ENCODE measurements at places on chromosomes 4 and X.
A peak's percentile ranks its signal among the peaks of the same experiment; 100 is the strongest.

GRCh38 chrX:257681-258289 lies 23.4 kb upstream of the PLCXD1 start:
- no peak for DNase-seq

DNA sequence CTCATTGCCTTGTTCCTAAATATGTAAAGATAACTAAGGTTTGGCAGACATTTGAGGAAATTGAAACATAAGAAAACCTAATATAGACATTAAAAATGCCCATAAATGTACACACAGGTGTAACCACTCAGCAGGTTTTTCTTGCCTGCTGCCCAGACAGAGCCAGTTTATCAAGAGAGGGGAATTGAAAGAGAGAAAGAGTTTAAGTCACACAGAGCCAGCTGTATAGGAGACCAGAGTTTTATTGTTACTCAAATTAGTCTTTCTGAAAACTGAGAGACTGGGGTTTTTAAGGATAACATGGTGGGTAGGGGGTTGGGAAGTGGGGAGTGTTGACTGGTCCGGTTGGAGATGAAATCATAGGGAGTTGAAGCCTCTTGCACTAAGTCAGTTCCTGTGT lies 119.0 kb downstream of the CFAP299 start:
- no peak for DNase-seq

DNA sequence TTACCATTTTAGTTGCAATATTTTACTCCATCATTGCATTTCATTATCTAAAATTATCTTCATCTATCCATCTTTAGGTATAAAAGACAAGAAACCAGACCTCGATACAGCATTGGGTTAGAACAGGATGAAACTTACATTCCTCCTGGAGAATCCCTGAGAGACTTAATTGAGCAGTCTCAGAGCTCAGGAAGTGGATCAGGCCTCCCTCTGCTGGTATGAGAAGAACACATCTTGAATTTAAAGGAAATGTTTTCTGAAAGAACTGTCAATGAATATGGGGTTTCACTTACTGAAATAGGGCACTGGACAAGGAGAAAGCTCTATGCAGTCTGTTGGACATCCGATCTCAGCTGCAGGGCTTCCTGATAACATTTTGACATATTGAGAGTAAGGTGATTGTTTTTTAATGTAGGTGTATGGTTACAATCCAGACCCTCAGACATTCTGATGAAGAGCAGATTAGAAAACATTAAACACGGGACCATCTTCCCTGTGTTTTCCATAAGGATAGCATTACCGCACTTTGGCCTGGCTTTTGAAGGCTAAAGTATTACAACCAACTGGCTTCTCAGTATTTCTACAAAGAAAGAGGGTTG lies 367.2 kb downstream of the BMPR1B start:
- no peak for DNase-seq

- no peak for DNase-seq
Measured at GRCh38 chrX:43446752-43447151, 209.3 kb upstream of the MAOA start.

GRCh38 chrX:148500423-148501385 lies at the start of gene AFF2:
AFF2 (plus strand) TSS chrX:148500617; CDS start chrX:148501098, 481 bp downstream.
- peak; percentile 53 for DNase-seq
